ENCODE measurements at places on chromosomes 4 and X.

- peak within 1 kb of the TSS; percentile 72 for H3K4me3 ChIP-seq
- DNase-seq: peak; percentile 85
- H3K27me3 ChIP-seq: peaks cover 27% of the 10 kb centered on the region
- peaks cover 12% of the 10 kb centered on the region for H3K4me1 ChIP-seq
- H3K36me3 ChIP-seq: no peaks in the 10 kb centered on the region
- peak within 1 kb of the TSS; percentile 85 for H3K27ac ChIP-seq
Observed at GRCh38 chr4:137531986-137532868, at the start of gene PCDH18. PCDH18 (minus strand) TSS chr4:137532494; CDS start chr4:137532088, 406 bp downstream.

DNA sequence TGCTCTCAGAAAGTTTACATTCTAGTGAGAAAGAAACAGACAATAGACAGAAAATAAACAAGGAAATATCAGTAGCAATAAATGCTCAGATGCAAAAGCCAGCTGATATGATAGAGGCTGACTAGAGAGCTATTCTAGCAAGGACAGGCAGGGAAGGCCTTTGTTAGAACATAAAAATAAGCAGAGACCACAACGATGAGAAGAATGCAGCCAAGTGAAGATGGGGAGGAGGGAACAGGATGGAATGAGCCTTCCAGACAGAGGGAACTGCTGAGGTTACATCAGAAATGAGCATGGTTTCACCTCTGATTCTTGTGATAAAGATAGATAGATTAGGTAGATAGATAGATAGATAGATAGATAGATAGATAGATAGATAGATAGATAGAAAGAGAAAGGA, 7.6 kb upstream of the SOWAHB start:
- no peaks in the 10 kb centered on the region for H3K36me3 ChIP-seq
- peaks cover 10% of the 10 kb centered on the region for H3K27me3 ChIP-seq
- no peak overlapping the region for H3K4me3 ChIP-seq
- no peaks in the 10 kb centered on the region for H3K4me1 ChIP-seq
- H3K27ac ChIP-seq: no peak overlapping the region
- no peak for DNase-seq

DNA sequence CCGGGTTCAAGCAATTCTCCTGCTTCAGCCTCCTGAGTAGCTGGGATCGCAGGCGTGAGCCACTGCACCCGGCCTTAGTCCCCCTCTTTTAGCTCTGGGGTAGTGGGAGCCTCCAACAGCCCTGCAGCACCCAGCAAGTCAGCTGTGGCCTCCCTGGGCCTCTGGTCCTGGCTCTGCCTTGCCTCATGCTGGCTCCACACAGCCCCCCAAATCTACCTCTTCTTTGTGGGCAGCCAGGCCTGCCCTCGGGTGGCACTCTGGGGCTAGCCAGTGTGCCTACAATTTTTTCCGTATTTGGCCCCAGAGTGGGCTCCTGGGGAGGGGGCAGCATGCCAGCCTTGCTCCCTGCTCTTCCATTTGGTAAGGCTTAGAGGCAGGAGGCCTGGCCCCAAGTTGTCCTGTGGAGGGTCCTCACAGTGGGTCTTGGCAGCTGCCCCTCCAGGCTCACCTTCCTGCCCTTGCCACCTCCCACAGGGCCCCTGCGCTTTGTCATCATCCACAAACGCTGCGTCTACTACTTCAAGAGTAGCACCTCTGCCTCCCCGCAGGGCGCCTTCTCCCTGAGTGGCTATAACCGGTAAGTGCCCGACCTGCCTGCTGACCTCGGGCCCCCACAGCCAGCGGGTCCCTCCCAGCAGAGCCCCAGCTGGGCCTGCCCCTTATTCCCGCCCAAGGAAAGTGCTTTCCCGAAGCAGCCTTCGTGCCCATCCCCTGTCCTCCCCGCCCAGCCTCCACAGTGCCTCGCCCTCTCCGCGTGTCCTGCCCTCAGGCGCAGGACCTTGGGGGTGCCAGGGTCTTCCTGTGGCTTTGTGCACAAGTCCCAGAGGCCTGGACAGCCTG, 21.0 kb upstream of the ADD1 start:
- H3K27ac ChIP-seq: no peak overlapping the region
- peak; percentile 12 for DNase-seq
- H3K27me3 ChIP-seq: no peaks in the 10 kb centered on the region
- peaks cover 46% of the 10 kb centered on the region for H3K36me3 ChIP-seq
- peaks cover 39% of the 10 kb centered on the region for H3K4me1 ChIP-seq

DNA sequence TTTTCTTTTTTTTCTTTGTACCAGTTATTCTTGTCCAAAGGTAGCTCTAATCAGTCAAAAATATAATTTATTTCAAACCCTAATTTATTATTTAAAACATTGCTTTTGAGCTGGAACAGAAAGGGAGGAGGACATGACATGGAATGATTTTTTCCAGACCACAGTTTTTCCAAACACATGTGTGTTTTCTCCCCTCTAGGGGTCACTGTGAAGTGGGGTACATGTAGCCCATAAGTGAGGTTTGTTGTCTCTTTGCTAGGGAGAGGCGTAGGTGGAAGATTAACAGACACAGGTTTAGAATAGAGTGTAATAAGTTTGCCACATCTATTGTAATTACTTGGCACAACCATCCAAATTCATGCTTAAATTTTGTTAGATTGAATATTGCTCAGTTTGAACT, 83.0 kb downstream of the TNIP2 start:
- no peaks in the 10 kb centered on the region for H3K27me3 ChIP-seq
- H3K27ac ChIP-seq: no peak overlapping the region
- no peak for DNase-seq

DNA sequence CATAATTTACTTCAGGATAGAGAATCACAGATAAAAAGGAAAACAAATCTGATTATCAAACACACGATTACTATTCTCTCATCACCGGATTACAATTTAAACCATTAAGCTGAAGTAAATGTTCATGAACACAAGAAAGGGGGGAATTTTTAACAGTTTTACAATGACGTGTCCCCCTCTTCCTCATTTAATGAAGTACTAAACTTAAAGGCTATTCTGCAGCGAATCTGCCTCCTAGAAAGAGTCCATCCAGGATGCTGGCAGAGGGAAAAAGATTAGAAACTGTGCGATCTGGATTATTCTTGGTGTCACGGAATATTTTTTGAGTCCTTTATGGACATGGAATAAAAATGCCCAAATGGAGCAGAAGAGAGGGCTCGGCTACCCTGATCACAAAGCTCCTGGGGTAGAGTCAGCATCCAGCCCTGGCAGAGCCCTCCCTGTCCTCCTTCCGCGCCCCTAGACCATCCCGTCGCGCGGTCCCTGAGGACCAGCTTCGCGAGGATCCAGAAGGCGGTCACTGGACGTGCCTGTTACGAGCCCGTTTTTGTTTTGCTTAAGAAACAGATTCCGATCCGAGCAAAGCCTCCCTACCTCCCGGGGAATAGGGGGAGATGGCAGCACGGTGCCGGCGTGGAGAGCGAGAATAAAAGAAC, 1.2 kb downstream of the ELF2 start:
- H3K27ac ChIP-seq: peak overlapping the region; percentile 100
- no peak for DNase-seq

- no peak overlapping the region for H3K27ac ChIP-seq
- no peak overlapping the region for H3K4me3 ChIP-seq
- no peak for DNase-seq
- H3K4me1 ChIP-seq: peaks cover 47% of the 10 kb centered on the region
Observed at GRCh38 chr4:120733968-120734367, 188.6 kb downstream of the PRDM5 start.

- no peaks in the 10 kb centered on the region for H3K36me3 ChIP-seq
- no peak overlapping the region for H3K4me3 ChIP-seq
- H3K4me1 ChIP-seq: peaks cover 7% of the 10 kb centered on the region
- H3K27ac ChIP-seq: no peak overlapping the region
Observed at GRCh38 chr4:110005461-110006056, 92.9 kb downstream of the EGF start.

DNA sequence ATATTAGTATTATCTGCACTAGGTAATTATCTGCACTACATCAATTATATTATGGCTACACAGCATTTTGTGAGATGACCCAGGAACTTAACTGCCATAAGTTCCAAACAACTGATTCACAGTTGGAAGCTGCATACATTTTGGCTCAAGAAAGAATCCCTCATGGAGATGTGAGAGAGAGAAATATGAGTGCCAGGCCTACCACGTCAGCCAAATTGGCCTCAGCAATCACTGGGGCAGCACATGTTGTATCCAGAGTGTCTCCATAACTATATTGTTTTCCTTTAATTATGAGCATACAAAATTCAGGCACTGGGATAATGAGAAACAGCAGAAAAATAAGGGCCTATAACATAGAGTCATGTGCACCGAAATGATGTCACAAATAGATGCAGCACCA, 174.2 kb upstream of the DMD start:
- H3K4me3 ChIP-seq: no peak overlapping the region
- H3K36me3 ChIP-seq: no peaks in the 10 kb centered on the region
- H3K27ac ChIP-seq: no peak overlapping the region
- no peak for DNase-seq

DNA sequence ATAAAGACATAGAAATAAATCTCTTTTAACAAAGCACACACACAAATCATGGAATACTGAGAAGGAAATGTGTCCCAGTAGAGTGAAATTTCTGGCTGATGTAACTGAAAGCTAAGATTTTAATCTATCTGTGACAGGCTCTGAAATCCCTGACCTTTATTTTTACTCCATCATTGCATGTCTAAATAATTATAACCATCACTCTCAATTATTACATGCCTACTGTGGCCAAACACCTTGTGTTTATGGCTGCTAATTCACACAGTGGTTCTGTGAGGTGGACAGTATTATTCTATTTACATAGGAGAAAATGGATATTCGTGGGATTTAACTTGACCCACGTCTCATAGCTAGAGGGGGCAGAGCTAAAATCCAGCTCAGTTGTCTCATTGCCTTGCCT, 438.1 kb downstream of the TLL1 start:
- H3K27me3 ChIP-seq: no peaks in the 10 kb centered on the region
- H3K36me3 ChIP-seq: no peaks in the 10 kb centered on the region
- H3K27ac ChIP-seq: no peak overlapping the region
- no peak for DNase-seq

GRCh38 chrX:39714471-39714870, 383.3 kb downstream of the BCOR start:
- H3K27me3 ChIP-seq: no peaks in the 10 kb centered on the region
- no peaks in the 10 kb centered on the region for H3K36me3 ChIP-seq
- H3K4me3 ChIP-seq: no peak overlapping the region

- H3K36me3 ChIP-seq: no peaks in the 10 kb centered on the region
- no peak for DNase-seq
- H3K27me3 ChIP-seq: peaks cover 9% of the 10 kb centered on the region
Observed at GRCh38 chr4:84051089-84051488, 448.0 kb downstream of the NKX6-1 start.

DNA sequence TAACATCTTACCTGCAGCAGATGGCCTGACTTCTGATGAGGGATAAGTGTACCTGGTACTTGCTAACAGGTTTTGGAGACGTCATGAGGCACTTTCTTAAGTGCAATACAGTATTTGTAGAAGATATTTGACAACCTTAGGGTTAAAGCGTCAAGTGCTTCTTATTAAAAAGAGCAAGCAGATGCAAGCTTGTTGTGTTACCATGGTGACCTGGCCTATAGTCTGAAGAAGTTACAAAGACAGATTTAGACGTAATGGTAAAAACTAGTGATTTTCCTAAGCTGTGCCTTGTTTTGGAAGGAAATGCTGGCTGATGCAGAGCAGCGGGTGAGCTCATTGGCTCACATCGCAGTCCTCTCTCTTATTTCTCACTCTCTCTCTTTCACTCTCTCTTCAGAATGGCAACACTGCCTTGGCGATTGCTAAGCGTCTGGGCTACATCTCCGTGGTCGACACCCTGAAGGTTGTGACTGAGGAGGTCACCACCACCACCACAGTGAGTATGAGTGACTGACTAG, 243.6 kb downstream of the ANK2 start:
- no peak for DNase-seq
- peak overlapping the region; percentile 79 for H3K27ac ChIP-seq
- peak overlapping the region; percentile 47 for H3K4me3 ChIP-seq

GRCh38 chrX:32525234-32525633, 686.1 kb downstream of the DMD start:
- H3K36me3 ChIP-seq: no peaks in the 10 kb centered on the region
- peaks cover 3% of the 10 kb centered on the region for H3K4me1 ChIP-seq
- no peak for DNase-seq
- no peak overlapping the region for H3K27ac ChIP-seq
- no peak overlapping the region for H3K4me3 ChIP-seq

- H3K36me3 ChIP-seq: no peaks in the 10 kb centered on the region
- DNase-seq: no peak
- no peaks in the 10 kb centered on the region for H3K27me3 ChIP-seq
- no peak overlapping the region for H3K4me3 ChIP-seq
Observed at GRCh38 chr4:46933686-46934085, 24.6 kb upstream of the COX7B2 start.

GRCh38 chrX:18002791-18003190, 141.7 kb upstream of the RAI2 start:
- H3K27ac ChIP-seq: no peak overlapping the region
- no peaks in the 10 kb centered on the region for H3K4me1 ChIP-seq
- H3K4me3 ChIP-seq: no peak overlapping the region
- no peaks in the 10 kb centered on the region for H3K36me3 ChIP-seq
- DNase-seq: no peak

DNA sequence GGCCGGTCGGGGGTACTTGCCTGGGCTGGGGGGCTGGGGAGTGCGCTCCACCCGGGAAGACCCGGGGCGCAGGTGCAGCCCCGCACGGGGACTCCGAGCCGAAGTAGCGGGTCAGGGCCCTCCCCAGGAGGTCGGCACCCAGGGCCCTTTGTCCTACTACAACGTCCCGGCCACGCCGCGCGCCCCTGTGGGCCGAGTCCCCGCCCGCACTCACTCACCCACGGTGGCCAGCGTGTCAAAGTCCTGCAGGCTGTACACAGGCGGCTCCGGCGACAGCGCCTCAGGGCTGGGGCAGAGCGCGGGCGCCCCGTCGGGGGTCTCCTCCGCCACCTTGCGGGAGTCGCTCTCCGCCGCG, 602 bp downstream of the PRKX start:
- H3K27me3 ChIP-seq: peaks cover 7% of the 10 kb centered on the region
- DNase-seq: peak; percentile 14
- peaks cover 4% of the 10 kb centered on the region for H3K4me1 ChIP-seq

DNA sequence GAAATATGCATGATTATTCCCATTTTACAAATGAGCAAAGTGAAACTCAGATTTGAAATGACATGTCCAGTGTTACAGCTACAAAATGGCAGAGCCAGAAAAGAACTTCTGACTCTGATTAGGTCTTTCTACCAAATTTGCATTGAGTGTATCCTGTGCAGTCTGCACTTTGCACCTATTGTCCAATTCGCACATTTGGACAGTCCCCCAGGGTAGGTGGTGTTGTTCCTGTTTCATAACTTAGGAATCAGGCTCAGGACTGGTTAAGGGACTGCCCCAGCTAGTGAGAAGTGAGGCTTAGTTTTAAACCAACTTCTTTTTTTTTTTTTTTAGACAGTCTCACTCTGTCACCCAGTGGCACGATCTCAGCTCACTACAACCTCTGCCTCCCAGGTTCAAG, 137.9 kb upstream of the NALF2 start:
- peaks cover 6% of the 10 kb centered on the region for H3K4me1 ChIP-seq
- DNase-seq: no peak
- H3K4me3 ChIP-seq: no peak overlapping the region
- H3K27me3 ChIP-seq: no peaks in the 10 kb centered on the region
- no peak overlapping the region for H3K27ac ChIP-seq
